ENCODE measurements at places on chromosomes 1 and 21.

DNA sequence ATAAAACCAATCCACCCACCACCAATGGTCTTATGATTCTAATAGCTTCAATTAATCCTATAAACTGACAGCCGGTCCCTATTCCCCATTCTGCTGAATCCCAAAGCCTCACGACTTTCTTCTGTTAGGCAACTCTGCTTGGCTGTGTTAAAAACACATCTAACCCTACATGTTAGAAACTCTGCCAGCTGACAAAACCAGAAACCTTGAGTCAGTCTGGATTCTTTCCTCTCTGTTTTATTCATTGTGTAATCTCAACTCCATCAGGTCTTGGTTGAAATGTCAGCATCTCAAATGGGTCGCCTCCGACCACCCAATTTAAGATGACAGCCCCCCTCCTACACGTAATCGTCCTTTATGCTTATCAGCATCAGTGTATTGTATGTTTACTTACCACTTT is 312.1 kb downstream of the DISC1 start:
- DNase-seq = no peak

- DNase-seq = no peak
Measured at GRCh38 chr1:146049436-146049835, 27.9 kb upstream of the HJV start.

DNA sequence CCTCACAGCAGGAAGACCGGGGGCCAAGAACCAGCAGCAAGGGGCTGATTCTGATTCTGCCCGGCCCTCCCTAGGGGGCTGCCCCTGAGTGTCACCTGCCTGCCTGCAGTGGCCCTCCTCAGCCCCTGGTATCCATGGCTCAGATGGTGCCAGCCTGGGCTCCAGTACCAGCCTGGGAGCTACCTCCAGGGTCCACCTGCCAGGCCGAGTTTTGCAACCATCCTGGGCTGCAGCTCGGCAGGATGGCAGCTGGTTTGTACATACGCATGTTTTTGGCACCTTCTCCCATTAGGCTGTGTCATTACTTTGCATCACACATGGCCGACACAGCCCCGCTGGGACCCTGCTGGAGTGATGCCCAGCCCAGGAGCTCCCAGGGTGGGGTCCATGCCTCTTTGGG is 93.3 kb upstream of the WNT4 start:
- no peak for DNase-seq

GRCh38 chr1:11528611-11529261 is 49.8 kb downstream of the DISP3 start:
- no peak for DNase-seq

- no peak for DNase-seq
Measured at GRCh38 chr1:60759291-60759690, 323.1 kb upstream of the NFIA start.

DNA sequence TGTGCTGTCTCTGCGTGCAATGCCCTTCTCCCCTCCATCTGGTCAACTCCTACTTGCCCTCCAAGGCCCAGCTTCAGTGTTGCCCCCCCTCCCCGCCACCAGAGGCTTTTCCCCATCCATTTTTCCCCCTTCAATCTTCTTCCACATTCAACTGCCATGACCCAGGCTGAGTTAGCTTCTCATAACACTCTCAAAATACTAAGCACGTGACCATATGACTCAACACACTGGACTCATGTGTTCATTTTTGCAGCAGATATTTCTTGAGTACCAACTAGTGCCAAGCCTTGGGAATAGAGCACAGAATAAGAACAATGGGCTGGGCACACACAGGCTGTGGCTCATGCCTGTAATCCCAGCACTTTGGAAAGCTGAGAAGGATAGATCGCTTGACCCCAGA is 132.1 kb downstream of the IGSF21 start:
- DNase-seq = no peak

DNA sequence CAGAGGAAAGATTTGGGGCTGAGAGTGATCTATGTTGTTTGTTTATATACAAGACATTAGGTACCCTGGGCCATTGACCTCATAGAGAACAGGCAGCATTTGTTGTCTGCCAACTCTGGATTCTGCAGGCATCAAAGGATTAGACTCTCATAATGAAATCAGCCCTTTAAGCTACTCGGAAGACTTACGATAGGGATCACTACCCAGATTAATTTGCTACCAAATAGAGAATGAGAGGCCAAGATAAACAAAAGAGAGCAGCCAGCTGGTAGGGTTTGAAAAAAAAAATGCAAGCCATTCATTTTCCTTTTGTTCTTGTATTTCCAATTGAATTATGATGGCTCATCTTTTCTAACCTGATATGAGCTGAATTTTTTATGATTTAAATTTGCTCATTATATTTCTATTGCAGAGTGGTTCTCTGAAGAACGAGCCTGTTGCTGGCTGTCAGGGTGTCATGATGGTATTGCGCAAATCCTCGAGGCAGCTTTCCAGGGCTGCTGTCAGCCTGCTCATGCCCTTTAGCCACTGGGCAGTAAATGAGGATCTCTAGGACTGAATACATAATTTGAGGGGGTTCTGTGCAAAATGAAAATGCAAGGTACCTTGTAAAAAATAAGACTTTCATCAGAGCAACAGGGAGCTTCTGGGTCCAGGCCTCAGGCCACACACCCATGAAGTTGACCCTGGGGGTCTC is 116.4 kb upstream of the KCNJ15 start:
- DNase-seq = no peak

DNA sequence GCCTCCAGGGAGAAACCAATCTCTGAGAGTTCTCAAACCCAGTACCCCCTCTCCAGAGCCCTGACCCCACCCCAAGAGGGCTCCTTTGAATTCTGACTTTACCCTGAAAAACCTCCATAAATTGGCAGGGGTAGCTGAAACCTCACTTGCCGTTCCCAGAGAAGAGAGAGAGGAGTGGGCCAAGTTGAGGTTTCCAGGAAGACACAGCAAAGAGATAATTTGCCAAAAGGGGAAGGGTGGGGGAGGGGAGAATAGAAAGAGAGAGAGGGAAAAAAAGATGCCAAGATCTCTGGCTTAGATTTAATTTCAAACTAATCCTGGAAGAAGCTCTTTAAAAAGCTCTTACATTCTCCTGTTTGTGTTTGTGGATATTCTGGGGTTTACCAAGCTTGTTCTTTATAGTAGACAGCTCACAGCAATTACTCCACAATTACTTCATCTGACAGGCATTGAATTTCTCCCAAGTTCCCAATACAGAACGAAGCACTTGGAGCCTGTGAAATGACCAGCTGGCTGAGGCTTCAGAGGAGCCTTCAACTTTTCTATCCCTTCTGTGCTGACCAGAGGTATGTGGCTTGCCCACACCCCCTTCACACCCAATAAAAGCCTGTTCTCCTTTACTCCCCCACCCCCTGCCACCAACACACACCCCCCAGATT is 1.1 kb upstream of the GRHL3 start:
- DNase-seq = no peak

DNA sequence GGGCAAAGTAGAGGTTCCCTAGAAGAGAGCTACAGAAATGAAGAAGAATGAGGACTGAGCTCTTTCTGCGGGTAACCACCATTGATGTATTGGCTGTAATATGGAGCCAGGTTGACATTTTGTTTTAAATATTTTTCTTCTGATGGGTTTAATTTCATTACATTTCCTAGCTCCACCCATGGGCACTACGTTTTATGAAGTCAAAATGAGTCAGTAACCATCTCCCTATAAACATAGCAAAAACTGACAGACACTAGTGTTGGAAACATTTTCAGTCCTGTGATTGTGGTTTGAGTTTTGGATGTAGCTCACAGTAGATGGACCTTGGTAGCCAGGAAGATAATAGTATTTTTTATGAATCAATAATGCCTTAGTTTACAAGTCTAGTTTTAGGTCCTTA is 470.4 kb upstream of the B3GALT2 start:
- no peak for DNase-seq

- DNase-seq = no peak
Measured at GRCh38 chr1:50066806-50067205, 41.9 kb upstream of the ELAVL4 start.

DNA sequence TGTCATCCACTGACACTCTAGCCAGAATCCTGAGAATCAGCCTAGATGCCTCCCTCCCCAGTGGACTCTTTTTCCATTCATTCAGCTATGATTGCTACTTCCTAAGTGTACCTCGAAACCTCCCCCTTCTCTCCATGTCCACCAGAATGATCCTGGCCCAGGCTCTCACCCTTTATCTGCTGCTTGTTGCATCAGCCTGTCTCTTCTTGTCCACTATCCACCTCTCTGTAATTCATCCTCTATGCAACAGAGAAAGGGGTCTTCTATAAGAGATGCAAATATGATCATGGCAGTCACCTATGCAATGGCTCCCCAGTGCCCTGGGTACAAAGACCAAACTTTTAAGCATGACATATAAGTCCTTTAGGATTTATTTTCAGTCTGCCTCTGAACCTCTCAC is 37.7 kb downstream of the JUN start:
- DNase-seq = no peak

- DNase-seq = peak; percentile 54
Measured at GRCh38 chr1:54813485-54814125, 12.5 kb upstream of the TTC22 start.

- DNase-seq = no peak
Measured at GRCh38 chr1:56378341-56379070, 200.9 kb downstream of the PLPP3 start.

- DNase-seq = no peak
Measured at GRCh38 chr1:156232201-156232894, 9.6 kb upstream of the BGLAP start.

DNA sequence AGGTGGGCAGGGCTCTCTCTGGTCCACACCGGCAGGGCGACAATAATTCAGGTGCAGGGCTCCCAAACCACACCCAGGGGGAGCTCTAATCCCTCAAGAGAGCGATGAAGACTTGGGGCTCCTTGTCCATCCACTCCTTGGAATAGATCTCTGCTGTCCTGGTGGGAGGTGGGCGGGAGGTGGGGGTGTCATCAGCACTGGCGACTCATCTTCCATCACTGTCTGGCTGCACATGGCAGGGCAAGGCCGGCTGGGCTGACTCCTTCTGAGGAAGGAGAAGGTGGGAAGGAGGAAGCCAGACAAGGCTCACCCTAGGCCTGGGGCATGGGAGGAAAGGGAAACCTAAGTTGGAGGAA is 29.3 kb downstream of the TNNT2 start:
- DNase-seq = no peak

DNA sequence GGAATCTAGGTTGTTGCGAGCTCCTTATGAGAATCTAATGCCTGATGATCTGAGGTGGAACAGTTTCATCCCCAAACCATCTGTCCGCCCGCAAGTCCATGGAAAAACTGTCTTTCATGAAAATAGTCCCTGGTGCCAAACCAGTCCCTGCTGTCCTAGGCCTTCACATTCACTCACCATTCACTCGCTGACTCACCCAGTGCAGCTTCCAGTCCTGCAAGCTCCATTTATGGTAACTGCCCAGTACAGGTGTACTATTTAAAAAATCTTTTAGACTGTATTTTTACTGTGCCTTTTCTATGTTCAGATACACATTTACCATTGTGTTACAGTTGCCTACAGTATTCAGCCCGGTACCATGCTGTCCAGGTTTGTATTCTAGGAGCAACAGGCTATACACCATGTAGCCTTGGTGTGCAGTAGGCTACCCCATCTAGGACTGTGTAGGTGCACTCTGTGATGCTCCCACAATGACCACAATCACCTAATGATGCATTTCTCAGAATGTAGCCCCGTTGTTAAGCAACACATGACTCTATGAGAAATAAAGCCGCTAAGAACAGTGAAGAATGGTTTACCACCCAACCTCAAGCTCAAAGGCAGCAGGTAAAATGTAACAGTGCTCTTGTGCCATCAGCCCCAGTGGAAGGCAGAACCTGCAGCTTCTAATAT is 2.4 kb downstream of the ECHDC2 start:
- DNase-seq = no peak

DNA sequence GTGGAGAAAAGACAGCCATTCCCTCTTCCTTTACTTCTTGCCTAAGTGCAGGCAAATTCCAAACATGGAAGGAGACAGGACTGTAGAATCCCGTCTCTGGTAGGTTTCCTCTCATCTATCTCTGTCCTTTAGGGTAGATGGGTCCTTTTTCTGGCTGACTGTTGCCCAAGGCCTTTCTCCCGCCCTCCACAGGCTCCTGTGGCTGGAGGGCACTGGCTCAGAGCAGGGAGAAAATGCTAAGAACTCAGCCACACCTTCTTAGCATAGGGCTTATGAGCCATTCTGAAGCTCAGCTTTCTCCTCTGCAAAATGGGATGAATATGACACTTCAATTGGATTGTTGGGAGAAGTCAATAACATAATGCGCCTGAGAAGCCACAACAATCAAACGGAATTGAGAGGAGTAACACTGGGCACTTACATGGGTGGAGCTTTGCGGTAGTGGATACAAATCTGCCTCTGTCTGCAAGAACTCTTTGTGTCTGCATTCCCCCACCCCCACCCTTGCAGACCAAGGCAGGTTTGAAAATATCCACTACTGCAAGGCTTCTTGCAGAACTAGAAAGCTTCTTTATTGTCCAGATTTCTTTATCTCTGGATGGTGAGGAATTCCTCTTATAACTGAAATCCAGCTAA is 94.7 kb downstream of the CSMD2 start:
- no peak for DNase-seq

GRCh38 chr1:29211086-29212030 is 19.4 kb downstream of the MECR start:
- no peak for DNase-seq

DNA sequence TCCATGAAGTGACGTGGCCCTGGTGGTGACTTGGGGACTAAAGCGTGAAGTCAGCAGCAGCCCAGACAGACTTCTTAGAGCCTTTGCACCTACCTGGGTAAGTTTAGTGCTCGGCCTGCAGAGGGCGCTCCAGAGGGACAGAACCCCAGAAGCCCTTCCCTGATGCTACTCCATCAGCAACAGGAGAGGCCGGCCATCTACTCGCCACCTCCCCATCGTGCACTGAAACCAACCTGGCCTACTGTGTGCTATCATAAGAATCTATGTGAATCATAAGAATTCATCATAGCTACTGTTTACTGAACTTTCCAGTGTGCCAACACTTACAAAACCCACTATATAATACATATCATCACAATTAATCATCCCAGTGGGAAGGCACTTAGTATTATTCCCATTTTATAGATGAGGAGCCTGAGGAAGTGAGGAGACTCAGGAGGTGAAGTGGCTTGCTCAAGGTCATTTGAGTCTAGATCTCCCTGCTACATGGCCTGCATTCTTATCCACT is 7.9 kb upstream of the EDN2 start:
- DNase-seq = peak; percentile 53

- DNase-seq = peak; percentile 62
Measured at GRCh38 chr1:209768354-209768774, 12.5 kb downstream of the TRAF3IP3 start.

All from left colon (tissue), 2 donors.